Stomach (tissue), 19 donors: ENCODE measurements at places on chromosomes 6 and 20. TPM values are rescaled to one million over a fixed set of nuclear protein-coding genes. Genes with fewer than 3 reads are reported as not detected.
A peak's percentile ranks its signal among the peaks of the same experiment; 100 is the strongest.

The RAB44 gene
- 2.5 TPM for total RNA-seq

The ENPP4 gene
- total RNA-seq = 8.2 TPM

The SYTL3 gene
- total RNA-seq = 3.1 TPM

The UST gene
- 2.5 TPM for total RNA-seq

The TOX2 gene
- total RNA-seq = 7.0 TPM

The WFDC5 gene
- total RNA-seq = not detected

The MTFR2 gene
- not detected for total RNA-seq

The UNC5CL gene
- total RNA-seq = 80.3 TPM

The DZANK1 gene
- total RNA-seq = 24.6 TPM

The SLC24A3 gene
- total RNA-seq = 6.8 TPM

The FAM184A gene
- total RNA-seq = under 0.01 TPM

DNA sequence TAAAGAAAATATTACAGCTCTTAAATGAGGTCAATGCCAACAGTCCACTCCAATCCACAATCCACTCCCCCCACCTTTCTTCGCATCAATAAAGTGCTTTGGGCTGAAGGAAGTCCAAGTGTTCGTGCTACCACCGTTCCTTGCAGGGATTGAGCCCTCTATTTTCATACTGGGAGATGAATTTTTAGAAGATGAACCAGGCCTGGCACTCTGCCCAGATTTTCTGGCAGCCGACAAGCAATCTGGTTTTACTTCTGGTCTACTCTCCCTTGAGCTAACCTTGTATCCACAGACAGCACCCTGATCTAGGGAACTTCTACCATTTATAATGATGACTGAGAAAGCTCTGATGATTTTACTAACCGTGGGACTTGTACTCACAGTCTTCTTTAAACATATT lies 72.3 kb downstream of the BTBD9 start:
- no peak overlapping the region for H3K4me3 ChIP-seq
- DNase-seq = peak; percentile 44
- no peak overlapping the region for H3K27ac ChIP-seq
- H3K4me1 ChIP-seq = peaks cover 6% of the 10 kb centered on the region

GRCh38 chr6:156062091-156062563 lies 606.5 kb upstream of the NOX3 start:
- H3K4me3 ChIP-seq = no peak overlapping the region
- no peaks in the 10 kb centered on the region for H3K27me3 ChIP-seq
- no peaks in the 10 kb centered on the region for H3K4me1 ChIP-seq
- H3K27ac ChIP-seq = no peak overlapping the region
- H3K36me3 ChIP-seq = no peaks in the 10 kb centered on the region
- DNase-seq = no peak

DNA sequence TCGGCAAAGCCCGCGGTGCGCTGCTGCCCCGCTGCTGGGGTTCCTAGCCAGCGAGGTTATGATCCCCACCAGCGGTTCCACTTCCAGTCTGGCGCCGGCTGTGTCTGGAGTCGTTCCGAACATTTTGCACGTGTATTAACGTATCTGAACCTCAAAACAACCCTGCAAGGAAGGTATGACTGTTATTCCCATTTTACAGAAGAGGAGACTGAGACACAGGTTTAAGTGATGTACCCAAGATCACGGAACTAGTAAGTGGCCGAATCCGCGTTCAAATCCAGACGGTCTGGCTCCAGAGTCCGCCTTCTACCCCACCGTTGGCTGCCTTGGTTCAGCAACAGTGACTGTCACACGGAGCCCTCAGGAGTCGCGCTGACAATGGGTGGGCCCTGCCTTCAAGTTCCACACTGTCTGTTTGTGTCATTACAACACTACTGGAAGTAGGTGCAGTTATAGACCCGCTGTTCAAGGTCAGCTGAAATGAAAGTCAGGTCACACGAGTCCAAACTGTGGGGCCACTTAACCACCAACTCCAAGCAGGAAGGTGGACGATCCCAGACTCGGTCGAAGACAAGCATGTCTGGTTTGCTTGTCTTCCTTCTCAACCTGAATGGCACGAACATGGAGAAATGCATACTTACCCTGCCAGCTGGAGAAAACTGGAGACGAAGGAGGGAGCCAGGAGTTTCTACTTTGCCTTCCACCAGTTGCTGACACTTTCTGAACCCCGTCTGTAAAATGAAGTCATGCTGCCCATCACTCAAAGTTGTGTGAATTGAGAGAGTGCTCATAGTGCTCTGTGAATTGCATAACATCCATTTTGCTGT lies 803 bp upstream of the SRXN1 start:
- peak overlapping the region; percentile 84 for H3K4me3 ChIP-seq
- peak overlapping the region; percentile 86 for H3K27ac ChIP-seq
- peaks cover 26% of the 10 kb centered on the region for H3K36me3 ChIP-seq
- peaks cover 24% of the 10 kb centered on the region for H3K4me1 ChIP-seq

GRCh38 chr6:41066867-41067304 lies 5.3 kb downstream of the OARD1 start:
- H3K4me3 ChIP-seq = no peak overlapping the region
- no peaks in the 10 kb centered on the region for H3K27me3 ChIP-seq
- peaks cover 51% of the 10 kb centered on the region for H3K36me3 ChIP-seq
- peak; percentile 86 for DNase-seq

- H3K4me1 ChIP-seq = no peaks in the 10 kb centered on the region
- DNase-seq = no peak
- H3K27ac ChIP-seq = no peak overlapping the region
- no peaks in the 10 kb centered on the region for H3K27me3 ChIP-seq
- no peaks in the 10 kb centered on the region for H3K36me3 ChIP-seq
These were observed 434.8 kb downstream of the MAFB start for GRCh38 chr20:40254023-40254772.

DNA sequence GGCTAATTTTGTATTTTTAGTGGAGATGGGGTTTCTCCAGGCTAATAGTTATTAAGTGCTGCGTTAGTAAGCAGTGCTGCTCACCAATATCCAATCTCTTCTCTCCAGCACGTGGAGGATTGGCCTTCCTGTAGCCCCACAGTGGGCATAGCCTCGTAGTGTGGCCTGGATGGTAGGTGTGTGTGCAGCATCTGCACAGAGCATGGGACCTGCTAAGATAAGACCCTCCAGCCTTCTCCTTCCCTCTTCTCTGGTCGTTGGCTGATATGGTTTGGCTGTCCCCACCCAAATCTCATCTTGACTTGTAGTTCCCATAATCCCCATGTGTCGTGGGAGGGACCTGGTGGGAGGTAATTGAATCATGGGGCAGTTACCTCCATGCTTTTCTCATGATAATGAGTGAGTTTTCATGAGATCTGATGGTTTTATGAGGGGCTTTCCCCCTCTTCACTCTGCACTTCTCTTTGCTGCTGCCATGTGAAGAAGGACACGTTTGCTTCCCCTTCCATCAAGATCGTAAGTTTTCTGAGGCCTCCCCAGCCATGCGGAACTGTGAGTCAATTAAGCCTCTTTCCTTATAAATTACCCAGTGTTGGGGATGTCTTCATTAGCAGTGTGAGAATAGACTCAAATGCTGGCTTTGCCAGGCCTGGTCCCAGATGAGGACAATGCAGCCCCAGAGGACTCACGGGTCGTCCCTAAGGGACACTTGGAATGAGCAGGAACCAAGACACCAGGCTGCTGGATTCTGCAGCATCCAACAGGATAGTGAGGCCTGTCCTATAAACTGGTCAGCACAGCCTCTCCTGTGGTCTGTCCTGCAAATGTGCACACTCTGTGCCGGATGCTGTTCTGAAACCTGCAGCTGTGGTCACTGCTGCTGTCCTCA lies 63.4 kb upstream of the AFDN start:
- no peaks in the 10 kb centered on the region for H3K27me3 ChIP-seq
- no peak overlapping the region for H3K27ac ChIP-seq
- peaks cover 25% of the 10 kb centered on the region for H3K4me1 ChIP-seq
- no peaks in the 10 kb centered on the region for H3K36me3 ChIP-seq

- H3K27ac ChIP-seq = peak overlapping the region; percentile 100
- peaks cover 22% of the 10 kb centered on the region for H3K36me3 ChIP-seq
- H3K27me3 ChIP-seq = no peaks in the 10 kb centered on the region
- peaks cover 68% of the 10 kb centered on the region for H3K4me1 ChIP-seq
- DNase-seq = no peak
These were observed 1.5 kb upstream of the GZF1 start for GRCh38 chr20:23360531-23360930.

DNA sequence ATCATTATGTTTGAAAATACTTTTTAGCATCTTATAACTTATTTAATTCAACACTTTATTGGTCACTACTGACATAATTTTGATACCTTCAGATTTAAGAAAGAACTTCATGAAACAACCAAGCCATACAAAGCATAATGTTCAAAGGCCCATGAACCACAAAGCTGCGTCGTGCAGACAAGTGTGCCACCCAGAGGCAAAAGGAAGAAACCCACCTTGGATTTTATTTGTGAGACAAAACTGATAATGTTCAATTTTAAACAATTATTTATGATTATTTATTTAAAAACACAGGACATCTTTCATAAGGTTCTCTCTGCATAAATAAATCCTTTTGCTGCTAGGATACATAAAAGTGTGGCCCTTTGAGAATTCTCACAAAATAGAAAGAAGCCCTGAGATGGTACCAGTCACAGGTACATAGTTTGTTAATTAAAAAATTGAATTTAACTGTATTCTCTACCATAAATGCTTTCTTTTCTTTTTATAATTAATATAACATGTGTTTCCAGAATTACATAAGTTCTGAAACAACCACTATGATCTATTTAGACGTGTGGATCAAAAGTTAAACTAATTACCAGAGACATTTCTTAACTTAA lies 143.7 kb downstream of the RALGAPA2 start:
- H3K4me1 ChIP-seq = no peaks in the 10 kb centered on the region
- H3K36me3 ChIP-seq = peaks cover 41% of the 10 kb centered on the region
- no peak for DNase-seq
- no peak overlapping the region for H3K4me3 ChIP-seq
- no peaks in the 10 kb centered on the region for H3K27me3 ChIP-seq

- peak; percentile 85 for DNase-seq
- H3K27ac ChIP-seq = no peak within 1 kb of the TSS
- peaks cover 26% of the 10 kb centered on the region for H3K4me1 ChIP-seq
- H3K27me3 ChIP-seq = peaks cover 83% of the 10 kb centered on the region
- no peaks in the 10 kb centered on the region for H3K36me3 ChIP-seq
These were observed at the start of gene LAMP5 for GRCh38 chr20:9514461-9515213. Gene LAMP5 (plus strand): TSS chr20:9514590. CDS start chr20:9514853, 263 bp downstream.

- H3K27ac ChIP-seq = no peak overlapping the region
- no peak for DNase-seq
- H3K4me1 ChIP-seq = no peaks in the 10 kb centered on the region
- H3K36me3 ChIP-seq = no peaks in the 10 kb centered on the region
- no peak overlapping the region for H3K4me3 ChIP-seq
These were observed 538.6 kb upstream of the MARCKS start for GRCh38 chr6:113318575-113318917.

DNA sequence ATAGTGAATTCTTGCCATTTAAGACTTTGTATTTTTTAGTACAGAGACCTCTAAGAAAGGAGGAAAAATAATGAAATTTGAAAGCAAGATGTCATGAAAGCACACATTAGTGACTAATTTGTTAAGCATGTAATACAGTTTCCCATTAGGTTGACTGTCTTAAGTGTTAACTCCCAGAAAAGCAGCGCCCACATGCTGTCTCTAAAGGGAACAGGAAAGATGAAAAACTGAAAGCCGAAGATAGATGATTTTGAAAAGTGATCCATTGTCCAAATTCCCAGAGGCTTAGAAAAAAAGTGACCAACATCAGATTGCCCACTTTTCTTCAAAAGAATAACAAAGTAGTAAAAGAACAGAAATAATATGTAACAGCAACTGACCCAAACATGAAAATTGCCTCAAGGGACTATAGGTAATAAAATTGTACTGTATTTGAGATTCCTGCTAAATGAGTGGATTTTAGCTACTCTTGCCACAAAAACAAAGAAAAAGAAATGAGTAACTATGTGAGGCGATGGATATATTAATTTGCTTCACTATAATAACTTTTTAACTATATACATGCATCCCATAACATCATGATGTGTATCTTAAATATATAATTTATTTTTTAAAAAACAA lies 83.2 kb upstream of the OGFRL1 start:
- H3K4me1 ChIP-seq = no peaks in the 10 kb centered on the region
- H3K36me3 ChIP-seq = no peaks in the 10 kb centered on the region
- H3K4me3 ChIP-seq = no peak overlapping the region

GRCh38 chr20:56601166-56601565 lies 27.9 kb upstream of the TFAP2C start:
- no peak overlapping the region for H3K4me3 ChIP-seq
- no peaks in the 10 kb centered on the region for H3K36me3 ChIP-seq
- H3K27me3 ChIP-seq = no peaks in the 10 kb centered on the region
- no peaks in the 10 kb centered on the region for H3K4me1 ChIP-seq
- no peak overlapping the region for H3K27ac ChIP-seq
- no peak for DNase-seq

DNA sequence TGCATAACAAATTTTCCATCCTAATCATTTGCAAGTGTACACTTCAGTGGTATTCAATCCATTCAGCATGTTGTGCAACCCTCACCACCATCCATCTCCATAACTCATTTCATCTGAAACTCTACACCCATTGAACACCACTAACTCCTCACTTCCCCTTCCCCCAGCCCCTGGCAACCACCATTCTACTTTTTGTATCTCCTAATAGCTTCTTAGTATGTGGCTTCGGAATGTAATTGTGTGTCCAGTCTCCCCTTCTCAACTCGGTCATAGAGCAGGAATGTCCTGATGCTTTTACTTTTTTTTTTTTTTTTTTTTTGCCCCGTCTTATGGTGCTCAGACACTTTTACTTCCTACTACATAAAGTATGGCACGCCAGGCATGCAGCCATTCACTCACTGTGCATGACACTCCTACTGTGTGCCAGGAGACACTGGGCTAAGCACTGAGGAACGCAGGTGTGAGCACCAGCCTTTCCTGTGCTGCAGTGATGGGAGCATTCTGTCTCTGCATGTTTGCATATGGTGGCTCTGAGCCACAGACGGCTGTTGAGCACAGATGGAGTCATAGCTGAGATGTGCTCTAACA lies 15.3 kb downstream of the HCK start:
- peak overlapping the region; percentile 9 for H3K27ac ChIP-seq
- H3K4me1 ChIP-seq = no peaks in the 10 kb centered on the region
- DNase-seq = no peak
- no peaks in the 10 kb centered on the region for H3K36me3 ChIP-seq
- H3K4me3 ChIP-seq = no peak overlapping the region
- H3K27me3 ChIP-seq = no peaks in the 10 kb centered on the region

GRCh38 chr20:49727894-49728885 lies 14.5 kb upstream of the B4GALT5 start:
- no peak for DNase-seq
- no peaks in the 10 kb centered on the region for H3K36me3 ChIP-seq
- no peak overlapping the region for H3K4me3 ChIP-seq
- H3K27me3 ChIP-seq = no peaks in the 10 kb centered on the region
- H3K4me1 ChIP-seq = no peaks in the 10 kb centered on the region

DNA sequence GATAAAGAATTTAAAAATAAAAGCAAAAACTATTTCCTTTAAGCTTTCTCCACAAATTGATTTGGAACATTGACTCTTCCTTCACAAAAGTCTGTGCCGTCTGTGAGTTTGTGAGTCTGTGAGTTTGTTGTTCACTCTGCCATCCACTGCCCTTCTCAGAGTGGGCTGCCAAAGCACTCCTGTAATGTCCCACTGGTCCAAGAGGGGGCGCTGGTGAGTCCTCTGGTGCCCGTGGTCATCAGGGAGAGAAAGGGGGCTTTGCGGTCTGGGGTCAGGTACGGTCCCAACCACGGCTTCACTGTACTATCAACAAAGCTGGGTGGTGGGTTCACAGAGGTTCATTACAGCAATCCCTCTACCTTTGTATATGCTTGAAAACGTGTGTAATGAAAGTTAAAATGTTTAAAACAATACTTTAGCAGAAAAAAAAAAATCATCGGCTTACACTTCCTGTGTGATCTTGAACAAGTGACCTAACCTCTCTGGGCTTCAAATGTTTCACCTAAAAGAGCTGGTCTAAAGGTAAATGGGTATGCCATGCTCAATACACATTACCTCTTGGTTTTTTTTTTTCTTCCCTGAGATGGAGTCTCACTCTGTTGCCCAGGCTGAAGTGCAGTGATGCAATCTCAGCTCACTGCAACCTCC lies 5.6 kb upstream of the ANKRD60 start:
- H3K27me3 ChIP-seq = no peaks in the 10 kb centered on the region
- no peak overlapping the region for H3K27ac ChIP-seq
- DNase-seq = no peak
